Activated T-cell treated with anti-CD3 and anti-CD28 coated beads for 4 hours (primary cell): ENCODE measurements at places on chromosomes 7 and 10.

DNA sequence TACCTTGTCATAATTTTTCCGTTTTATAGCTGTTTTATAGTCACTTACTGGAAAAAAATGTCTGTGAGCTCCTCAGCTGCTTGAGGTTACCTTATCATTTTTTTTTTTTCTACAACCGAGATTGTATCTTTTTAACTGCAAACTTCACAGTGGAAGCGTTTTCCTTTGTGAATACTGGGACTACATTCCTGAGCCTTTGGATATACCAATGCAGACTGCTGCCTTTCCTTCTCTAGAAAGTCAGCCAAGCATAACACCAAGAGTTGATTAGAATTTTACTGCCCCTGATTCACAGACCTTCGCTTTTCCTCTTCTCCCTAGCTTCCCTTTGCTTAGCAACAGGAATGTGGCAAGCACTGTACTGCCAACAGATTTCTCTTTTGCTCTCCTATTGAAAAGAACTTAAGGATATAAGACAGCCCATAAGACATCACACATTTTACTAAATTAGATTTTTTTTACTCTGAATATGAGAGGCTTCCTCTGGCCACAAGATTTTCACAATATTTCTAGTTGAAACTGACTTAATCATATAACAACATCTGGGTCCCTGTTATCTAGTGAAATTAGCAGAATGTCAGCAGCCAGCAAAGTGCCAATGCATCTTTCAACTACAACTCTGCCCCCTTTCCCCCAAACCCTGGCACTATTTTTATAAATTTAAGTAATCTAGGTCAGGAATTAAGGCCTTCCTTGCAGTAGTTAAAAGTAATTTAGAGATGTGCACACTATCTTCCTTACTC lies 170.6 kb downstream of the PRKG1 start:
- no peak for DNase-seq

DNA sequence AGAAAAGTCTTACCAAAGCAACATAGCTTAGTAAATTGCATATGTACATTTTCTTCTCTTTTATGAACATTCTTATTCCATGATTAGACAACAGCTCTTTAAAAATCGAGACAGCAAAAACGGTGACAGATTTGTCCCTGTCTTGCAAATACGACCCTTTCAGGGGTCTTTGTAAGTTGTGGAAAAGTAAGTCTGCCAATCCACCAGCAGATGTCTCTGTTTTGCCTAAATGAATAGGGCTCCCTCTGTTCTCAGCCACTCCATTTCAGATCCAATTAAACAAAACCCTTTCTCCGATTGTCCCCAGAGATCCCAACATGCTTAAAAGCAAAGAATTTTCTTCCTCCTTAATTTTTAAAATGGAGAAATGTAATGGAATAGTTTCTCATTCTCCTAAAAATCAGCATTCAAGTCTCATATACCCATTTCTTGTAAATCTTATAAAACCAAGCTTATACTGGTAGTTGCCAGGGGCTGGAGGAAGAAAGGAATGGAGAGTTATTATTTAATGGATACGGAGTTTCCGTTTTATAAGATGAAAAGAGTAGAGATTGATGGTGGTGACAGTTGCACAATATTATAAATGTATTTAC lies 61.0 kb upstream of the NFE2L3 start:
- peak; percentile 14 for DNase-seq

GRCh38 chr10:48813291-48813690 lies 126.3 kb downstream of the LRRC18 start:
- no peak for DNase-seq

GRCh38 chr10:125248489-125248888 lies 88.1 kb upstream of the CTBP2 start:
- no peak for DNase-seq

DNA sequence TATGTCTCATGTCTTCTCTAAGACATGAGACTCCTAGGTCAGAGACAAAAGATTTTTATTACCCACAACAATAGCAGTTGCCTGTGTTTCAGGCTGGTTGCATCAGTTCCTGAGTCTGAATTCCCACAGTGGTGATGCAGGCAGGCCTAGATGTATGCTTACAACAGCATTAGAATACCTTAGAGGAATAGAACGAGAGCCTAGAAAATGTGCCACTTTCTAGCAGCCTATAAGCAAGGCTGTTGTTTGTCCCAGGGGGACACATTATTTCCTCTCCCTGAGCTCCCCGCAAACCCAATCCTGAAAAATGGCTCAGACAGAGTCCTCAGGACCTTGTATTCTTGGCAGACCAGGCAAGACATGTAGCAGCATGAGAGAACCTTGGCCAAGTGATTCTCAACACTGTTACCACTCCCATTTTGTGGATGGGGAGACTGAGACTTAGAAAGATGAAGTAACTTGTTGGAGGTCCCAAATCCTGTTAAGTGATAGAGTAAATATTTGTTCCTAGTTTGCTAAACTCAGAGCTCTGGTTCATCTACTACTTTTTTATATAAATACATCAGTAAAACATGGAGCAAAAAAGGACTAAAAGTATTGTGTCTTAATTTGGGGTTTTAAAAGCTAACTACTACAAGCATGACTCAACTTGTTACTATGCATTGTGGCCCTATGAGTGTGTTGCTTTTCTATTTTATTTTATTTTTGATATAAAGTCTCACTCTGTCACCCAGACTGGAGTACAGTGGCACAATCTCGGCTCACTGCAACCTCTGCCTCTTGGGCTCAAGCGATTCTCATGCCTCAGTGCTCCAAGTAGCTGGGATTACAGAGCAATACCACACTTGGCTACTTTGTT lies 14.2 kb downstream of the VTI1A start:
- DNase-seq = no peak

- no peak for DNase-seq
These were observed 29.6 kb downstream of the ARHGAP21 start for GRCh38 chr10:24694086-24694485.

GRCh38 chr7:106346678-106347217 lies 62.0 kb upstream of the NAMPT start:
- DNase-seq = peak; percentile 40

DNA sequence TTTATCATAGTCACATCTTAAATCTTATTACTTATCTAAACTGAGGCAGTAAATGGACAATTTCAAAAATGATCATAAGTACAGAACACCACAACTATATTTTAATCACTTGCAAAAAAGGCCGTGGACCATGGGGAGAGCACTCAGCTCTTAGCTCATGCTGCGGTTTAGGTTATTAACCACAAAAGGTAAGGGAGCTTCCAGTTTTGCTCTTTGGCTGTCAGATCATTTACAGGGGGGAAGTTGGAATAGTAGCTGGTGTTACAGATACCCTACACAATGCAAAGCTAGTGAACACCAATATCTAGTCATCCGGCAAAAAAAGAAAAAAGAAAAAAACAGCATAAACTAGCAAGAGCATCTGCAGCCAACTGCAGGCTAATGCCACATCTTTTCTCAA lies 147.0 kb downstream of the BBS9 start:
- DNase-seq = no peak

DNA sequence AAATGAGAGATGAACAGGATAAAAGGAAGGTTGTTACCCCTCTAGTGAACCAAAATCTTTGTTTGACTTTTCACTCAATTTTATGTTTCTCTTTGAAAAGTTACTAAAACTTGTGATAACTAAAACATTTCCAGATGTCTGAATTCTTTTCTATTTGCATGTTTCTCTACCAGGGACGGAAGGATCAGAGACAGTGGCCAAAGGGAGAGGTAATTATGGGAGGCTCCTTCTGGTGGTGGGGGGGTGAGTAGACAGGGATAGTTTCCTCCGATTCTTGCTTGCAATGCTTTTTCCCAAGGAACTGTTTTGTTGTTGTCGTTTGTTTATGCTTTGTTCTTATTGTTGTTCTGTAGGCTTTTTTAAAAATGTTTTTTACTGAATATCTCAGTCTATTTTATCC lies 374.8 kb downstream of the INHBA start:
- DNase-seq = no peak

- no peak for DNase-seq
These were observed 16.2 kb upstream of the OR2A5 start for GRCh38 chr7:144032516-144032915.

- DNase-seq = no peak
These were observed 26.8 kb downstream of the ELFN1 start for GRCh38 chr7:1696671-1697498.

GRCh38 chr7:151595702-151596350 lies 76.1 kb upstream of the RHEB start:
- DNase-seq = no peak

GRCh38 chr7:17690030-17690429 lies 250.3 kb downstream of the SNX13 start:
- DNase-seq = no peak

- DNase-seq = no peak
These were observed 17.3 kb upstream of the INPP5A start for GRCh38 chr10:132520177-132520811.

- no peak for DNase-seq
These were observed 16.1 kb upstream of the MICALL2 start for GRCh38 chr7:1475393-1475792.

DNA sequence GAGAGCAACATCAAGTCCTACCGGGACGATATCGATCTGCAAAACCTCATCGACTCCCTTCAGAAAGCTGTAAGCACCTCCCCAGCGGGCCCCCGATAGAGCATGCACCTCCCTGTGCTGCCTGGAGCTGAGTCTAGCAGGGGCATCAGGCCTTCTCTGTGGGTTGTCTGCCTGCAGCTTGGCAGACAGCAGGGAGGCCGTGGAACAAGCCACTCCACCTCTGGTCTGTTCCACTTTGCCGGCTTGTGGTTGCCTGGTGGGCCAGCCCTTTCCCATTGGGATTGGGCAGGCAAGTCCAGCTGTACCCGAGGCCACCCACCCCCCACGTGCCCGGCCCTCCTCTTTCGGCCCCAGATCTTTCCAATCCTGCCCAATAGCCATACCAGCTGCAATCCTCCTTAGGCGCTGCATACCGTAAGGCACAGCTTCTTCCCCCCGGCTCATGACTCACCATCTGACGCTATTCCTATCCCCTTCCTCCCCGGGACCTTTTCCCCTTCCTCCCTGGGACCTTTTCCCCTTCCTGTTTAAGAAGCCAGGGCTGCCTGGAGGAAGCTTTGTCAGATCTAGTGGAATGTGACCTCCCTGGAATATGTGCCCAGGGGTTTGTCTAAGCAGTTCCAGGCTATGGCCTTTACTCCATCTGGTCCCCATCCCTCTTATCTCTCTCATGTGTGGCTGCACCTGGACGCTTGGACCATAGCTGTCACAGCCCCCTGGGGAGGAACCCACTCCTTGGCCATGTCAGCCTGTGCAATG lies 28.1 kb upstream of the SH2D4B start:
- DNase-seq = no peak

DNA sequence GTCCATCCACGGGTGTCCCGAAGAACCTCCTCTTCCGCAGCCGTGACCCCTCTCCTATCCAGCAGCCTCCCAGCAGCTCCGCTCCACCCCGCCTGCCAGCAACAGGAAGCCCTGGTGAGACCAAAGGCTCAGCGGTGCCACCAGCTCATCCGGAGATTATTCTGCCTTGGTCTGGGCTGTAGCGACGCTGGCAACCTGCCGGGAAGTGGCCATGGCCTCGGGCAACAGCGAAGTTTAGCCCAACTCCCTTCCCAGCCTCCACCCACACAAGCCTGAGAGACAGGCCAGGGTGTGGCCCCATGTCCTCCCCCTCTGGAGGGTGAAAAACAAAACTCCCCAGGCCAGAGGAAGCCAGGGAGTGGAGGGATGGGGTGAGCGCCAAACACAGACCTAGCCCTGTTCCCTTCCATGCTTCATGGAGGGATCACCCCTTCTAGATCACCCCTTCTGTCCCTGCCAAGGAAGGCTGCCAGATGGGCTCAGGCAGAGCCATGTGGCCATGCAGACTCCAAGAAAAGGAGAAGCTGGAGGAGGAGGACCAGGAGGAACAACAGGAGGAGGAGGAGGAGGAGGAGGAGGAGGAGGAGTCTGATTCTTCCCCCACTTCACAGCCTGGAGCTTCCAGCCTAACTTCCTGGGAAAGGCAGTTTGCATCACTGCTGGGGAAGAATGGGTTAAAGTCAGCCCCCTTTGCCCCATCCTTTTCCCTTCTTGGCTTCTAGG lies 918 bp downstream of the CALHM2 start:
- DNase-seq = no peak
